NCI-H187 (cell line): ENCODE measurements at places on chromosomes 7 and 10.

- DNase-seq: no peak
Measured at GRCh38 chr7:112122798-112123197, 83.4 kb downstream of the DOCK4 start.

DNA sequence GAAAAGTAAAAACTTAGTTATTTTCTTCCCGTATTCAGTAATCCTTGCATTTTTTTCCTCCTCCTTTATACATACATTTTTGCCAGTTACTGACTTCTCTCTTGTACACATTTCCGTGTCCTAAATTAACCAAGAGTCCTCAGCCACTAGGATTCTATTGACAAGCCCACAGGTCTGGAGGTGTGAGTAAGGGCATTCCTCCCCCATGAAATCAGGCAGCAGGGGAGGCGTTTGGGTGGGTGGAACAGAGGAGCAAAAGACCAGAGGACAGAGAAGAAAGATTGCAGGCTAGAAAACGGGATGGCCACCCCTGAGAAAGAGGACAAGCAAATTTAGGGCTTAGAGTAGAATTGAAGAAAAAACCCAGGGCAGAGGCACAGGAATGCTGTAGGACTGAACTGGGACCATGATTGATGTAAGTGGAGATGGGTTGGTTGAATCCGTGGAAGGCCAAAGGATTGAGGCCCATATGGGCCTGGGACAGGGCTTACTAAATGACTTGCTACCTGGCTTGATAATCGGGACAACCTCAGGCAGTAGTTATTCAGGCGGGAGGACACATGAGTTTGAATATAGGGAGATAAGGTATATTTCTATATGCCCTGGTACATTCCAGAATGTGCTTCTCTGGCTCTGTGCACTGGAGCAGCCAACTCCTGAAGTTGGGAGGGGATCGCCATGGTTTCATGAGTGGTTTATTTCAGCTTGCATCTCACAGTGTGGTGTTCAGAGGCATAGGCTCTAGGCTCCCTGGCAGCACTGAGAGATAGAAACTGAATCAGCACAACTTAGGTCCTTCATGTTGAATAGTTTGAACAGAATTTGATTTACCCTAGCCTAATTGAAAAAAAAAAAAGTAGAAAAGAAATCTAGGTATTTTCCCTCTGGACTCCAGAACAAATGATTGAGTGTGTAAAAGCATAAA, 28.0 kb downstream of the IKZF1 start:
- no peak for DNase-seq

- no peak for DNase-seq
Measured at GRCh38 chr7:66355756-66356155, 150.6 kb downstream of the TPST1 start.

DNA sequence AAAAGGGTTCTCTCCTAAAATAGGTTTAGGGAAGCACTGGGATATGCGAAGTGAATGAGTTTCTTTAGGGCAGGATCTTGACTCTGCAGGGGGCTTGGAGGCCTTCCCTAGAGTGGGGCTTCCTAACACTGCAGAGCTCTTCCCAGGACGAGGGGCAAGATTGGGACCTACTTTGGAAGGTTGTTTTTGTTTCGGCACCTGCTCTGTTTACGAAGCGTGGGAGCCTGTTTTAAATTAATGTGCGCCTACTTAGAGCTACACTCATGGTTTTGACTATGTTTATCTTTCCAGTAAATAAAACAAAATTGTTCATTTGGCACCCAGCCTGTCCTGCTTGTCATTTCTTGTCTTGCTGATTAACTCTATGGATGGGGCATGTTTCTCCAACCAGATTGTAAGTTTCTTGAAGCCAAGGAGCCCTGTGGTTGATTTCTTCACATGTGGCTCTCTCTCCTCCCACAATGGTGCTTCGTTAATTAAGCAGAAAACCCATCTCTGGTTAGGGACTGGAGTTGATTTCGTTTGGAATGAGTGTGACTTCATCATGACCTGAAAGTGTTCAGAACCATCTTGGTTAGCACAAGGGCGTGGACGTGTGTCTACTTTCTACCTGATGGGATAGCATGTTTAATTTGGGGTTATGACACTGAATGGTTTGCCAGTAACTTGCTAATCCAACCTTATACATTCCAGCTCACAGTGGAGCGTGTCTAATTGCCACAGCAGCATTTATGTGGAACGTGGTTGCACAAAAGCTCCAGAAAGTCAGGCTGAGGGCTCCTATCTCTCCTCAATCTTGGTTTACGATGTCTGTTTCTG, 98.1 kb downstream of the TCF7L2 start:
- DNase-seq: no peak

DNA sequence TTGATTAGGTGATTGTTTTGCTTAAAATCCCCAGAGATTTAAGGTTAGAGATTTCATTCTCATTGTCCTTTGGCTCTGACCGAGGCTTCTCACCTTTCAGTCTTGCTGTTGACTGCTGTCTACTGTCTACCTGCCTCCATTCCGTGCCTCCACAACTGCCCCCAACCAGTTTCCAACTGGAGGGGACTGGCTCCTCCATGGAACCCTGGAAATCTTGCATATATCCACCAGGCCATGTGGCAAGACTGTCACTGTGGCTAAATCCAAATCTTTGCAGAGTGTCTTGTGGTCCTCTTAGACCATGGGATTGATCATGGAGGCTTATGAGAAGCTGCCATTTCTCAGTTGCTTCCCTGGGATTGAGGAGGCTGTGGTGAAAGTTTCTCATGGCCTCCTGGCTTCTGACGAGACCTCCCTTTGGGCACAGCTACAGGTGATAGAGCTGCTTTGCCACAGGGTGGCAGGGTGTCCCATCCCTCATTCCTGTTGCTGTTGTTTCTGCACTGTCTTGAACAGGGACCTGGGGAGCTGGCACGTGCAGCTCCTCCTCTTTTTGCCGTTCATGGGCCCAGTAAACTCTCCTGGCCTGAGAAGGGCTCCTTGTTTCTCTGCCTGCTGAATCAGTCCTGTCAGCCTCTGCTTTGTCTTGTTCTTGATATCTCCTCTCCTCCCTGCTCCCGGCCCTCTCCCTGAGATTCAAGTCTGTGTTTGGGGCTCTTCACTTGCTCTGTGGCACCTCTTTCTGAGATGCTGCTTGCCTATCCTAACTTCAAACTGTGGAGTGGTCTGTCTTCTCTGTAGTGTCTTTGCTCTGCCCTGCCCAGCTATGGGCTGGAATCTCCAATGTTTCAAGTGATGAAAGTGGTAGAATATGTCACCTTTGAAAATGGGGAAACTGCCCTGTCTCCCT, 63.6 kb upstream of the IGFBP3 start:
- DNase-seq: no peak

GRCh38 chr10:71667387-71667752, 52.2 kb downstream of the C10orf105 start:
- no peak for DNase-seq

DNA sequence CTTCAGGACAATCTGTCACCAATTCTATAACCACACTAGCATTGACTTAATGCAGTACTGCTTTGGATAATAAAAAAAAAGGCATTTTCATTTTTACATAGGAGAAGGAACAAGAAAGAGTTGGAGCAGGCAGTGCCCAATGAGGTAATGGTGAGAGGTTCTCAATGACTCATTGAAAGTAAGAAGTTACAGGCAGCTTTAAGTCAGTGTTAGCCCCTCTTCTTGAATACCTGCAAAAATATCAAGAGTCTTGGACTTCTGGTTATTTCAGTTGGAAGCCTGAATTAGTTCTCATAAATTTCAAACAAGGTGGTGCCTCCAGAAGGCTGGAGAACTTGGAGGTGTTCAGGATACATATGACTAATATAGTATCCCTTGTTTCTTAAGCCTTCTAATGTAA, 422.5 kb downstream of the HTR7 start:
- DNase-seq: no peak

- no peak for DNase-seq
Measured at GRCh38 chr7:154871507-154871906, 131.4 kb downstream of the PAXIP1 start.

DNA sequence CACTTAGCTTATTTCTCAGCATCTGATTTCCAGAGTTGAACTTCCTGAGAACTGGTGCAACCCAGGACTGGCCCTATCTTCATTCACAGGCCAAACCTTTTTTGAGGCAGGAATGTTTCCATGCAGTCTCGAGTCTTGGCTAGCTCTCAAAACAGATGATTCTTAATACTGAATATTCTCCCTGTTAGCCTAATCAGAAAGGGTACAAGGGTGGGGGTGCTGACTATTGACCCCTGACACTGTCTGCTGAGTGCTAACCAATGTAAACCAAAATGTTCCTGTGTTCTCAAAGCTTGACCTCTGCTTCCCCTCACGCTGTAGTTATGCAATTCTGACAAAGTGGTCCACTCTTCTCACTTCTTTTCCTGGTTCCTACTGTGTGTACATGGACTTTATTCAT, 25.3 kb downstream of the VWDE start:
- DNase-seq: no peak

GRCh38 chr7:154577141-154577873, 425.6 kb downstream of the PAXIP1 start:
- DNase-seq: no peak

DNA sequence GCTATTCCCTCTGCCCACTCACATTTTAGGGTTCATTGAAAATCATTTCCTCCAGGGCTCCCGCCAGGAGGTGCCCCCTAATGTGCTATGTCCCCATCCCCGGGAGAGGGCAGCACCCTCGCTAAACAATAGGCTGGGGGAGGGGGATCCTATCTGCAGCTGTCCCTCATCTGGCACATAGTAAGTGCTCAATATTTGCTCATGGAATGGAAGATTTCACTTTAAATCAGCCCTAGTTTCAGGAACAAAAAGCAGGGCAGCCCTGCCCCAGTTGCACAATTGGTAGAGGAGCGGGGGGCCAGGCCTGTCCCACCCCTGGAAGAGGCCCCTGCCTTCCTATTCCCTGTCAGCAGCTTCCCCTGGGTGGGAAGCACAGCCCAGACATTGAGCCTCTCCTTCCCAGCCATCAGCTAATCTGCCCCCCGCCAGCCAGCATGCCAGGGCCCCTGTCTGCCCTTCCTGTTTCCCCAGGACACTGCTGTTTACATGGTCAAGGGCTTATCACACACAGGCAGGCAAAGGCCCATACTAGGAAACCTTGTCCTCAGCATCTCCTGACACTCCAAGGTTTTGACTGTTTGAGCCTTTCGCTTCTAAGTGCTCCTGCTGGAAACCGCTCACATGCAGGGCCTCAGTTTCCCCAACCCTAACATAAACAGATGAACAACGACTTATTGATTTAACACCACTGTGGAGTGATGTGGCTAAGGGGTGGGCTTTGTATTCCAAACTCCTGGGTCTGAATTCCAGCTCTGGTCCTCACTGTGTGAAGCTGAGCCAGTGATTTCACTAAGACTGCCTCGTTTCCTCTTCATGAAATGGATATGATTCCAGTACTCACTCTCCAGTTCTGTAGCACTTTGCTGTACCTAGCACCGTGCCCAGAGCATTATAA, 130.7 kb upstream of the ZMIZ1 start:
- no peak for DNase-seq

DNA sequence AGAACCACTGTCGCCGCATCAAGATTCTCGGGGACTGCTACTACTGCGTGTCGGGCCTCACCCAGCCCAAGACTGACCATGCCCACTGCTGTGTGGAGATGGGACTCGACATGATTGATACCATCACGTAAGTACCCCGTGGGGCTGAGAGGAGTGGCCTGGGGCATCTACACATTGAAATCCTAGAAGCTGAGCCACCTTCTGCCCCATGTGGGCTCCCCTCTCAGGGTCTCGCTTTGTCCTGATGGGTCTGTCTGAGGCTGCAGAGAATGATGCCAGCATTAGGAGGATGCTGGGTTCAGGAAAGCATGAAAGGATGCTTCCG, 74.5 kb downstream of the ADCY1 start:
- DNase-seq: no peak

GRCh38 chr7:29487424-29487823, 76.2 kb upstream of the PRR15 start:
- no peak for DNase-seq

DNA sequence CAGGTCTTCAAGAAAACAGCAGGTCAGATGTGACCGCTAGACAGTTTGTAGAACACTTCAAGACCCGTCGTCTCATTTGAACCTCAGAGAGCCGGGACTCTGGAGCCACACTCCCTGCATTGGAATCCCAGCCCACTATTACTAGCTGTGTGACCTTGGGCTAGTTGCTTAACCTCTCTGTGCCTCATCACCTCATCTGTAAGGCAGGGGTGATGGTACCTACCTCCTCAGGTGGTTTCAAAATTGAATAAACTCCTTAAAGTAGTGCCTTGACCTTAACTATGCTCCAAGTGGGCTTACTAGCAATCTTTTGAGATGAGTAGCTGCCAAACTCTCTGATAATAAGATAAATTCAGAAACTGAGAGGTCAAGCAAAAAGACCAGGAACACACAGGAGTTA, 43.8 kb downstream of the OGDH start:
- no peak for DNase-seq

DNA sequence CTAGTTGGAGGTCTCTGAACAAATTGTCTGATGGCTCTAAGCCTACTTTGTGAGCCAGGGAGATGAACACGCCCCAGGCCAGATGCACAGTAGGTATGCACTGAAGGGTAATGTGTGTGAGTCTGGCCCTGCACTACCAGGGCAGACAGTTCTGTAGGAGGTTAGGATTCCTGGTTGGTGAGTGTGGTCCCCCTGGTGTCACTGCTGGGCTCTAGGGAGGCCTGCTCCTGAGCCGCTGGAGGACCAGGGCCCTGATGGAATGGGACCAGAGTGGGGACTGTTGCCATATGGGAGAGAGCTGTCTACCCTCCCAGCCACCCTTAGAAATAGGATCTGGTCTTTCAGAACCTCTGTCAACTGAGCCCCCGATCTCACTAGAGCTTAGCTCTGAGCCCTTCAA, 42.0 kb downstream of the CDH23 start:
- DNase-seq: no peak

DNA sequence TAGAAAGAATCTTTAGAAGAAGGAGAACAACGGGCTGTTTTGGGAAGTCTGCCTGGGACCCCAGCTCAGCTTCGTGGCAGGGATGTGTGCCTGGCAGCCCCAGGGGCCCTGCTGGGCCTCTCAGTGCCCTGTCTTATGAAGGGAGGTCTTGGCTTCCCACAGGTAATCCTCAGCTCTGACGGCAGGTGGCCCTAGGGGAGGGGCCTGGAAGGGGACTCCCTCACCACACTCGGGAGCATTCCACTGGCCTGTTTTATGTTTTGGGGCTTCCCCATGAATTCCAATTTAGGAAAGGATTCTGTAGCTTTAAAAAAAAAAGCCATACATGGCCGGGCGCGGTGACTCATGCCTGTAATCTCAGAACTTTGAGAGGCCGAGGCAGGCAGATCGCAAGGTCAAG, 3.0 kb upstream of the DMBT1 start:
- DNase-seq: no peak

GRCh38 chr7:1091644-1092027, 3.7 kb downstream of the GPER1 start:
- no peak for DNase-seq

- DNase-seq: no peak
Measured at GRCh38 chr7:20786421-20786778, 286 bp downstream of the SP8 start.

GRCh38 chr10:89248-89647, 40.2 kb upstream of the TUBB8 start:
- no peak for DNase-seq

- DNase-seq: peak; percentile 61
Measured at GRCh38 chr7:76048668-76048988, 722 bp downstream of the MDH2 start.

GRCh38 chr10:125548356-125548755, 134.6 kb downstream of the TEX36 start:
- no peak for DNase-seq
